Stimulated activated CD4-positive, alpha-beta T cell treated with anti-CD3 and anti-CD28 coated beads, Interleukin-2, amount 100 ng/mL, for 48 hours (primary cell): ENCODE measurements at places on chromosomes 13 and 19.

GRCh38 chr13:70755456-70755855 is 647.2 kb upstream of the KLHL1 start:
- DNase-seq: no peak

DNA sequence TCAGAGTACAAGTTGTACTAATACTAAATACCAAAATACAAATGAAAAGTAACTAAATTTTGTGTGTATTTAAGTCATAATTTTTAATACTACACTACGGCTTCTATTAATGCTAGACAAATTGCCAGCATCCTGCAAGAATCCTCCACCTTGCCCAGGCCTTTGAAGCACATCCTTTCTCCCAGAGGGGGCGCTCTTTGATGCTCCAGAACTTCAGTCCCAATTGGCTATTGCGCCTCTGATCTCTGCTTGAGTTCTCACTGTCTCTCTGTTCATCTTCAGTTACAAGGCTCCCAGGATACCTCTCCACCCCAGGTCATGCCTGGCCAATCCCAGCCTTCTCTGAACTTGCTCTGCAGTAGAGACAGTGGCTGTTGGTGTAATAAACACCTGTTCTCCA is 141.0 kb downstream of the DCLK1 start:
- no peak for DNase-seq

GRCh38 chr19:54096617-54097106 is 3.9 kb downstream of the OSCAR start:
- DNase-seq: no peak

DNA sequence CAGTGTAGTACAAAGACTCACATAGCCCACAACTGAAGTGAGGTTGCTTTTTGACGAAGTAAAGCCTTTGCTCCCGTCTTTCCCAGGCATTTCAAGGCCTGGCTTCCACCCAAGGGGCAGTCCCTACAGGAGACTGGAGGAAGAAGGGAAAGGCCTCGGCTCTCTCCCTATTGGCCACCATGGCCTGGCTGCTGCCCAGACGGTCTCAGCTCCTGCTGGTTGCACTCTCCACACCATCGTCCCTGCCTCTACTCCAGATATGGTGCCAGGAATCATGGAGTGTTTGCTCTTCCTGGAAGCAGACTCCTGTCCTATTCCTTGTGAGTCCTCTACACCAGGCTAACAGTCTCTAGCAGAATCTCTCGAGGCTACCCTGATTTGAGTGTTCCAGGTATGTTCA is 124.1 kb upstream of the UQCRFS1 start:
- DNase-seq: no peak

DNA sequence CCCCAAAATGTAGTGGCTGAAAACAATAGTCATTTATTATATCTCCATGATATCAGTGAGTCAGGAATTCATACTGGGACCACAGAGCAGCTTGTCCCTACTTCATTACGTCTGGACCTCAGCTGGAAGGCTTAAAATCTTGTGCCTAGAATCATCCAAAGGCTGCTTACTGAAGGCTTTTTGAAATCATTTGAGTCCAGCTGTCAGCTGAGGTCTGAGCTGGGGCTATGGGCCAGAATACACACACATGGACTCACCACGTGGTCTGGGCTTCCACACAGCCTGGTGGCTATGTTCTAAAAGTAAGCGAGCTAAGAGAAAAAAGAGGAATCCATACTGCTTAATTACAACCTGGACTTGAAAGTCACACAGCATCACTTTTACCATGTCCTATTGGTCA is 209.2 kb downstream of the KCTD12 start:
- DNase-seq: no peak

DNA sequence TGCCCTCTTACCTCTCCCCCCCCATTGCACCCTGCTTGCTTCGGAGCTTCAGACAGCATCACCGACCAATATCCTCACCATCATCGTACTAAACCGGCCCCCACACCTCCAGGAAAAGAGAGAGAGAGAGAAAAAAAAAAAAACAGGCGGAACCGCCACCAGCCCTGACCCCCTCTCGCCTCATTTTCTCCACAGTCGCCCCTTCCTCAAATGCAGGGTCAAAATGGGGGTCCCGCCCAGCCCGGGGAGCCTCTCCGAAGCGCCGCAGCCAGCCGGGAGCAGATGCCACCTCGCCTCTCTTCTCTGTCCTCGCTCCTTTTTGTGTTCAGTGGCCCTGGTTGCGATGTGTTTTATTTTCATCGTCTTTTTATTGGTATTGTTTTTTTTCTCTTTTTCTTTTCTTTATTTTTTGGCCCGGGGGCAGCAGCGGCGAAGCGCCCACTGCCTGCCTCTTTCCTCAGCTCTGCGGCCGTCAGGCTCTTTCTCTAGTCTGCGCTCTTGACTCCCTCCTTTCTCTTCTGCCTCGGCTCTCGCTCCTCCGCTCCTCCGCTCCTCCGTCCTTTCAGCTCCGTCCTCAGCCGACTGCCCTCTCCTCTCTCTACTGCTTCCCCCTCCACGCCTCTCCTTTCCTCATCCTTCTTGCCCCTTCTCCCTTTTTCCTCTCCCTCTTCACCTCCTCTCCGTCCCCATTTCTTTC is 41.4 kb downstream of the DEDD2 start:
- no peak for DNase-seq

GRCh38 chr13:49608651-49609331 is 19.5 kb upstream of the ARL11 start:
- DNase-seq: no peak

- DNase-seq: peak; percentile 74
Measured at GRCh38 chr19:2618611-2619010, 83.9 kb downstream of the GNG7 start.

- DNase-seq: peak; percentile 41
Measured at GRCh38 chr13:106561551-106562170, 6.3 kb downstream of the ARGLU1 start.

DNA sequence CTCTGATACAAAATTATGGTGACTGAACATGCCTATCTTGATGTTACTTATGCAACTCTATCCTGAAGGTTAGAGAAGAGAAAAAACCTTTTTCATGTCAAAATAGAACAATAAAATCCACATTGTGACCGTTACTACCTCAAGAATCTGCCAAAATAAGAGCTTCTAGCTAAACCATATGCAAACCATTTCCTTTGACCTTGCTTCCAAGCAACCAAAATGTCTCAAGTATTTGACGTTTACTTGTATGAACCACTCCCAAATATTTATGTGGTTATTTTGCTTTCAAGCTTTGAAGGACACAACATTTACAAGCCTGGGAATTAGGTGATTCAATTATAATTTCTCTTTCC is 13.9 kb downstream of the FOXO1 start:
- no peak for DNase-seq

GRCh38 chr19:17626456-17627015 is 61.6 kb downstream of the UNC13A start:
- DNase-seq: no peak

DNA sequence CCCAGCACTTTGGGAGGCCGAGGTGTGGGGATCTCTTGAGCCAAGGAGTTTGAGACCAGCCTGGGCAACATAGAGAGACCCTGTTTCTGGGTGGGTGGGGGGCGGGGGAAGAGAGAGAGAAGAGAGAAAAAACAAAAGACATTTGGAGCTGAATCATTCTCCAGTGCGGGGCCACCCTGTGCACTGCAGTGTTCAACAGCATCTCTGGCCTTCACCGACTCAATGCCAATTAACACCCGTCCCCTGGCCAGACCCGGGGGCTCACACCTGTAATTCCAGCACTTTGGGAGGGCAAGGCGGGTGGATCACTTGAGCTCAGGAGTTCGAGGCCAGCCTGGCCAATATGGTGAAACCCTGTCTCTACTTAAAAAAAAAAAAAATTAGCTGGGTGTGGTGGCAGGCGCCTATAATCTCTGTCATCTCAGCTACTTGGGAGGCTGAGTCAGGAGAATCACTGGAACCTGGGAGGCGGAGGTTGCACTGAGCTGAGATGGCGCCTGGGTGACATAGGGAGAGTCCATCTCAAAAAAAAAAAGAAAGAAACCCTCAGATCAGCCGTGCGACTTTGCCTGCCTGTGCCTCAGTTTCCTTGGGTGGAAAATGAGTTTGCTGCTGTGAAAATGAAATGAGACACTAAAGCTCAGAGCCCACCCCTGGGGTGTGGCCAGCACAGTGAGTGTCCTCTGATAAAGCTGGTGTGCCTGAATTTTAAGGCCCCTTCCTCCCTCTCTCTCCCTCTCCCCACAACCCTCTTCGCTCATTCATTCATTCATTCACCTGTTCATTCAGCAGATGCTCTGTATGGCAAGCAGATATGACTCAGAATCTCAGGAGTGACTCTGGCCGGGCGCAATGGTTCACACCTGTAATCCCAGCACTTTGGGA is 6.4 kb downstream of the KLF2 start:
- DNase-seq: no peak

GRCh38 chr19:29395111-29395733 is 130.6 kb upstream of the VSTM2B start:
- no peak for DNase-seq

DNA sequence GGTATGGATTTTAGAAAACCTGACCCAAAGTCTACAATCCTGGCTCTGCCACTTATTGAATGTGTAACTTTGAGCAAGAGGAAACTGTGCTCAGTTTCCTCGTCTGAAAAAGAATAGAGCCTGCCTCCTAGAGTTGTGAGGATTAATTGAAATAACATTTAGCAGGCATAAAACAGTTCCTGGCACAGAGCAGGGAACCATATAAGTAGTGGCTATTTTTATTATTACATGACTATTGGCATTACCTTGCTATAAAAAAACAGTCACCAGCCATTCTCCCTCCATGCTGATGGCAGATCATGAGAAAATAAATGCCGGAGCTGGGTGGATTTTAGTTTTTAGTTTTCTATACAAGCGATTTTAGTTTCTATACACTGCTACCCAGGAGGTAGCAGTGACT is 5.8 kb downstream of the DOCK9 start:
- DNase-seq: no peak

GRCh38 chr13:107865318-107865575 is 350.1 kb downstream of the LIG4 start:
- DNase-seq: no peak

DNA sequence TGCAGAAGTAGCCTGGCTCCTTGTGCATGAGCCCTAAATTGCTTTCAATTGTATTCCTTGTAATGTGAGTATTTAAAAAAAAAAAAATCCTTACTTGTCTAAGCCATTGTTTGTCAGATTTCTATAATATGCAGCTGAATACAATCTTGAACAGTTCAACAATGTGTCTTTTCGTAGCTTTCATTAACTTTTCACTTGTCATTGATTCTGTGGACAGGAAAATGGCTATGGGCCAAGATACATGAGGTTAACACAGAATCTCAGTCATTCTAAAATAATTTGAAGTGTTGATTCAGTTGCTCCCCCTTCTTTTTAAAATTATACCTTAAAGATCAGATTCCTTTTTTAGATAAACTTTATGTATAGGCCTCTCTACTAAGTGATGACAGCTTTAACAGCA is 395.8 kb upstream of the KLF12 start:
- no peak for DNase-seq

- no peak for DNase-seq
Measured at GRCh38 chr13:35824395-35824794, 306.8 kb downstream of the DCLK1 start.

GRCh38 chr13:88764103-88764502 is 1092.9 kb downstream of the SLITRK5 start:
- no peak for DNase-seq

DNA sequence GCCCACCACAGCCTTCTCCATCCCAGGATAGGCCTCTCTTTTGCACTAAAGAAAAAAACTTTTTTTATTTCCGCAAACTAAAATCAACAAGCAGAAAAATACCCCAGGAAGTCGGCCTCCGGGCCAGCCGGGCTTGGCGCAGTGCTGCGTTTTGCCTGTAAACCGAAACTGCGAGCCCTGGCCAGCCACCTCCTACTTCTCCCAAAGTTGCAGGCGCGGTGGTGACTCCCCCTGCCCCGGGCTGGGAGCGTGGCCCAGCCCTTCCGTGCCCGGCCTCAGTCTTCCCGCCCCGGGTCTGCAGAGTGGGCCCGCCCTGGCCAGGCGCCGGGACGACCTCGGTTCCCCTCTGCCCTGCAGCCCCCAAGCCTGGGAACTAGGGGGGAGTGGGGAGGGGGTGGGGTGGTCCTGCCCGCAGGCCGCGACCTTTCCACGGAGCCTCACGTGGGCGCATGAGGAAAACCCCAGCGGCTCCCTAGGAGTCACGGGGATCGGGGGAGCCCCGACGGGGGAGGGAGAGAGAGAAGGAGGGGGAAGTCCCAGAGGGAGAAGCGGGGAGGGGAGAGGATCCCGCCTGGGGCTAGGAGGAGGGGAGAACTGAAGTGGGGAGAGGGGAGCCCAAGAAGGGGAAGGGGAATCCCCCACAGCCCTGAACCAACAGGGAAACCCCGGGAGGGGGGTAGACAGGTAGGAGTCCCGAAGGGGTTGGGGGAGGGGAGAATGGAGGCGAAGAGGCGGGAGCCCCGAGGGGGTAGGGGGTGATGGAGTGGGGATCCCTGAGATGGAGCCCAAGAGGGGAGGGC is 3.0 kb downstream of the GADD45B start:
- DNase-seq: no peak

GRCh38 chr13:67140006-67140405 is 90.1 kb downstream of the PCDH9 start:
- DNase-seq: no peak

GRCh38 chr13:73168953-73169401 is 110.2 kb downstream of the KLF5 start:
- no peak for DNase-seq

GRCh38 chr13:47256618-47257017 is 359.8 kb upstream of the HTR2A start:
- DNase-seq: no peak

- no peak for DNase-seq
Measured at GRCh38 chr19:40149501-40149900, 41.7 kb upstream of the MAP3K10 start.

GRCh38 chr13:58085819-58086218 is 454.3 kb downstream of the PCDH17 start:
- no peak for DNase-seq
